ENCODE measurements at places on chromosomes 7 and 10.

GRCh38 chr10:11698691-11699549, 43.3 kb upstream of the ECHDC3 start:
- no peak for DNase-seq

DNA sequence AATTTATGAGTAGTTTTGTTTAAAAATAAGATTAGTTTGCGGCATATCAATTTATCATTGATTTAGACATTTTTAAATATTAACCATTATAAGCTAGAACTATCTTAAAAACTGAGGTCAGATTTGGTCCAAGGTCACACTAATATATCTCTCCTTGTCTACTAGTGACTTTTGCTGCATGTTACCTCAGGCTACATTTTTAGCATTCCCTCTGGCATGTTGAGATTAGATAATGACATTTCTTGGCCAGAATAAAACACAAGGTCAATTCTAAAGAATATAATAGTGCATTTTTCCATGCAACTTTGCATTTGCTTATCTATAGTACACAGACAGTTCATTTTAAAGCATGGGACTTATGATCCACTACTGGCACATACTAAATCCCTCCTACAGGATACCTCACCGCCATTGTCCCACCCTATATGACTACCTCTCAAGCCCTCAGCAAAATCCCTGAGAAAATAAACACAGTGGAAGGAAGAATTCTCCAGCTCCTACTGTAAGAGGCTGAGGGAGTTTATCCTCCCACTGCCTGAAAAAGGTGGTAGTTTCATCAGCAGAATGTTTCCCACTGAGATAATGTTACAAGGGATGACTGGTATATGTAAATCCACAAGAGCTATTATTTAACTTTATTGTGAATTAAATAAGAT, 816.4 kb downstream of the GRM8 start:
- DNase-seq = no peak

DNA sequence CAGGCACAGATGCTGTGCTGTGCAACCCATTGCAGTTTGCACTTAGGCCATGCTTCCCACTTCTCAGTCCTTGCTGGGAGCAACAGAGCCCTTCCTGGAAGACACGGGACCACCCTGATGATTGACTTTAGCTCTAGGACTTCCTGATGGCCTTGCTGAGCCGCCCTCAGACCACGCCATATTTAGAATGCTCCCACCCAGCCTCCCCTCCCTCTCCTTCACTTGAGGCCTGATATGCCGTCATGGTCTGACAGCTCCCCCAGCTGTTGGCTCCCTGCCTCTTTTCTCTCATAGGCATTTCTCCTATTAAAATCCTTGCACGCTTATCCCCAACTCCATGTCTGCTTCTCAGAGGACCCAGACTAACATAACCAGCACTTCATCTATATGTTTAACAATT, 29.4 kb upstream of the GATAD1 start:
- no peak for DNase-seq

DNA sequence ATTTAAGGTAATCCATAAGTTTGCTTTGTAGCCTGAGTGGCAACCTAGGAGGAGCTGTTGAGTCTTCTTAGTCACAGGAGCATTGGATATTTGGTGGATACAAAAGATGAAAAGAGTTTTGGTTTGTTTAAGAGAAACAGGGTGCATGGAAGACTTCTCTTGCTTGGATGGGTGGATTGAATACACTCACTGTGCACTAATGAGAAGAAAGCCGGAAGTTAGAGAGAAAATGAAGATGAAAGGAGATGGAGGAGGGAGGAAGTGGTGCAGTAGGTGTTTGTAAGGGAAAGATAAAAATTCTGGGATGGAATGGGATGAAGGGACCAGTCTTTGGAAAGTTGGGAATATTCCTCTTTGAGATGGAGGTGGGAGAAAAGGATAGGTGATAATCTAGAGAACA, 7.7 kb downstream of the MDFIC start:
- DNase-seq = no peak

DNA sequence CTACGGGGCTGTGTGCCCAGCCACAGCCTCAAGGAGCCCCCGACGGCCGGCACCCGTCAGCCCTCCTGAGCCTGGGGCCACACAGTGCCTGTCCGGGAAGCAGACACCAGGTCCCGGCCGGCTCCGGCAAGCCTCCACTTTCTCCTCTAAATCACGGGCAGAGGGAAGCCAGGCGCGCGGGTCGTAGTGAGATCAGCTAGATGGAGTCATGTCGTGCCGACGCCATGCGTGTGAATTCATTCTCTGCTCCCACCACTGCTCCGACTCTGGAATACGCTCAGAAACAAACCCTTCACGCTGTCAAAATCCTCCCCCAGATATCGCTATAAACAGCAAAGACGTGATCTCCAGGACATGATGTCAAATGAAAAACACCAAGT, 93.7 kb upstream of the DNAAF5 start:
- no peak for DNase-seq

- no peak for DNase-seq
Observed at GRCh38 chr10:17056781-17057428, 72.7 kb downstream of the CUBN start.

DNA sequence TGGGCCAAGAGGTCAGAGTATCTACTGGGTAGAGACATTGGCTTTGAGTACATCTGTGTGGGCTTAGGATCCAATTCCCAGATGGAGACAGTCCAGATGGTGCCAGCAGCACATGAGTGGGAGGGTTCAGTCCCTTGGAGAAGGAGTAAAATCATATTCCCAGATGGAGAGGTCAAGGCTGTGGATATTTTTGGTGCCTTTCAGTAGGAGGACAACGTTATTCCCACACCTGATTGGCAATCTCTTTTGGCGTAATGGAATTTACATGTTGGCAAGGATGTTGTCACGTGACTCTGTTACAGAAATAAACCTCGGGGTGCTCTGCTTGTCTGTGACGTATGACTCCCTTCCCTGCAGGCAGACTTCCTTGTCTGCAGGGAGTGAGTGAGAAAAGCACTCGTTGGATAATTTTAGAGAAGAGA, 27.6 kb downstream of the NPS start:
- DNase-seq = no peak

DNA sequence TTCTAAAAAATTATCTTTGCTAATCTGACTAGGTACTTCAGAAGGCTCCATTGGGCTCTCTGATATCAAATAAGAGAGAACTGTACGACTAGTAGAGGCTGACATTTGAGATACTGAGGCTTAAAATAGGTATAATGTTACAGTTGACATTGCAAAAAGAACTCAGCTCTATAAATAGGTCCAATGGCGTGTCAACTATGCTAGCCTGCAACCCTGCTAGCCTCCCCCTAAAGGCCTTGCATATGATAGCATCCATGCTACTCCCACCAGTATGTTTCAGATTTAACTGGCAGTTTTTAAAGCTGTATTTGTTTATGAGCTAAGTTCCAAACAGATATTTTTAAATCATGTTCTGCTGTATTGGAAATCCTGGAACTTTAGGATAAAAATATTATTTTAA, at the start of gene PPP1R3A:
PPP1R3A (minus strand) TSS at position 64 of the 400 bp plus-strand sequence; CDS start at position 51, 13 bp downstream.
- DNase-seq = no peak

DNA sequence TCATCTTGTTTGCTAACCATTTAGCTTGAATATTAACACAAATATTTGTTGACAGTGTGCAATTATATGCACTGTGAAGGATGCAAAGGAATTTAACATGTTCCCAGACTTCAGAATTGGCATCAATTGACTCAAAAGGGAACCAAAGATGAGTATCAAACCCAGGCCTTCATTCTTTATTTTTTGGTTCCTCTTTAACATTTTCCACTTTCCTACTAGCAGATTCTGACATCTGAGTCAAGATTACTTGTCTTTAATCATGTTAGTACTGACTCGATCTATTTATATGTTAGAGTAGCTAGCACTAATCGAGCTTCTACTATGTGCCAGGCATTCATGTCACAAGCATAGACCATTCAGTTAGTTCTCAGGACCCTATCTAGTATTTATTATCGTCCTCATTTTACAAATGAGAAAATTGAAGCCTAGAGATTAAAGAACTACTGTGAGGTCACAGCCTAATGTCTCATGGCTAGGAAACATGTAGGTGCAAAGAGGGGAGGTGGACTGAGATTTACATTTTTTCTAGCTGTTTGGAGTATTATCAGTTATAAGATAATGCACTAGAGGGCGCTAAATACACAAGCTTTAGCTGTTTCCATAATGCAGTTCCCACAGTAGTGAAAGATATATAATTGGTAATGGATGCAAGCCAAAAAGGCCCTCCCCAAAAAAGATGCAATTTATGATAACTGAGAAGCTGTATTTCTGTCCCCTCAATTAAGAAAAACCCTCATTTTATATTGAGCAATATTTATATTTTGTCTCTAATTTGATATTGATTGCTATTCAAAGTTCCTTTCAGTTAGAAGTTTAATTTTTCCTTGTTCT, 32.9 kb upstream of the KMT2E start:
- DNase-seq = no peak

DNA sequence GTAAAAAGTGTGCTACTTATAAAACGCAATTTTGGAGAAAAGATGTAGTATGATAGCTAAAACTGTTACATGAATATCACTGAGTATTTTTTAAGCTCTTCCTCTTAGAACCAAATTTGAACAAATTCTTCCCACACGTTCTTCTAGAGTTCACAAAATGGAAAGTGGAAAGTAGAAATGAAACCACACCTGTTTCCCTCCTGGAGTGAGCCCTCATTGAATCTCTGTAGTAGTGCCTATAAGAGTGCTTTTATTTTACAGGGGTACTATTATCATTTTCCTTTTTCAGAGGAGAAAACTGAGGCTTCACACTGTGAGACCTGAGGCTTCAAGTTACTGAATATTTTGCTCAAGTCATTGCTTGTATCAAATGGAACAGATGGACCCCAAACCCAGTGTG, 393.0 kb downstream of the NRG3 start:
- no peak for DNase-seq

DNA sequence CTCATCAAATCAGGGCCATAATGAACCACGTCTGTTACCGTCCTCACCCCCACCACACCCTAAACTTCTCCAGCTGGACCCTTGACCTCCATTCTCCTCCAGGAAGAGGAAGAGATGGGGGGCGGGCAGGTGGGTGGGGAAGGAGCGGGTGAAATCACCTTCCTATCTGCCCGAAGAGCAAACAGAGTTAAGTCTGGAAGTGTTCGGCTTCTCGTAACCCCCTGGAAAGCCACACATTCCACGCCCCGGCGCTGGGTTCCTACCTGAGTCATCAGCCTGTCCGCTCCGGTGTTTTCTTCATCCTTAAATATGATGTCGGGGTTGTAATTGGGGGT, 736 bp downstream of the SHH start:
- DNase-seq = no peak

DNA sequence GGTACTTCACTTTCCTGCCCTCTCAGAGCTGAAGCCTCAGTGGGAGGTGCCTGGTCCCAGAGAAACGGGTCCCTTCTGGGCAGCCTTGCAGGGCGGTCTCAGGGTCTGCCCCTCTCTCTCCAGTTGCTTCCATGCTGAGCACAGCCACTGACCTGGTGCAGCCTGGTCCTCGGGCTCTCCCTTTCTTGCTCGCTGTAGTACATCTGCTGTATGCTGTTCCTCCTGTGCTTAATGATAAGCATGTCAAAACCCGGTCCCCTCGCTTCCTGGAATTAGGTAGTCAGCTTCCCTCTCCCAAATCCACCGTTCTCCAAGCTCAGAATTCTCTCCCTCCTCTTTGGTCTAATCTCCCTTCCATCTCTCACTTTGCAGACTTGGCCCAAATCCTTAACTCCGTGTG, 11.0 kb upstream of the HPS1 start:
- DNase-seq = no peak

- DNase-seq = no peak
Observed at GRCh38 chr10:124318811-124319210, 99.9 kb downstream of the OAT start.

- no peak for DNase-seq
Observed at GRCh38 chr7:15798081-15798480, 111.6 kb upstream of the MEOX2 start.

- no peak for DNase-seq
Observed at GRCh38 chr10:98186681-98187080, 52.2 kb downstream of the R3HCC1L start.

- no peak for DNase-seq
Observed at GRCh38 chr7:41679566-41679965, 23.3 kb downstream of the INHBA start.

- no peak for DNase-seq
Observed at GRCh38 chr10:29403208-29403607, 114.3 kb downstream of the LYZL1 start.

DNA sequence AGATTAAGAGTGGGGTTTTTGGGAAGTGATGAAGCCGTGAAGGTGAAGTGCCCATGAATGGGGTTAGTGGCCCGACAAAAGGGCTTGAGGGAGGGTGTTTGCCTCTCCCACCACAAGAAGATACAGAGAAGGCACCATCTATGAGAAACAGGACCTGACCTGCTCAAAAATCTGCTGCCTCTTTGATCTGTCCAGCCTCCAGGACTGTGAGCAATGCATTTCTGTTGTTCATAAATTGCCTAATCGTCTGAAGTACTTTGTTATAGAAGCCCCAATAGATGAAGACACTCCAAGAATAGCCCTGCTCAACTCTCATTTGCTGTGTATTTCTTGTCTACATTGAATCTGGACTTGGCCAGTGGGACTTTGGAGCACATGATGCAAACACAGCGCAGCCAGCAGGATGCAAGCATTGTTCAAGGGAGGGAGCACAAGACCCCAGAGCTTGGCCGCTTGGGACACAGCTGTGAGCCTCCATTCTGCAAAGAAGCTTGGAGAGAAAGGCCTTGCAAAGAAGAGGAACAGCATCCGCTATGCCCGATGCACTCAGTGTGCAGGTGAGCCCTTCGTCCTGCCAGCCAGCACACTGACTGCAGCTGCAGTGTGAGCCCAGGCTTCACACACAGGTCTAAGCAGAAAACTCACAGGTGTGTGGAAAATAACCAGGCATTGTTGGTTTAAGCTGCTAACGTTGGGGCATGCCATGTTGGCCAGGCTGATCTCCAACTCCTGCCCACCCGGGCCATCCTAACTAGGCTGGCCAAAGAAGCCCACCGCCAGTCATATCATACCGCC, 73.2 kb upstream of the KLF6 start:
- DNase-seq = no peak

GRCh38 chr7:152876749-152877148, 117.2 kb downstream of the ACTR3B start:
- no peak for DNase-seq

- DNase-seq = no peak
Observed at GRCh38 chr10:75068523-75068922, 42.9 kb upstream of the SAMD8 start.

GRCh38 chr10:23408330-23408976, 30.4 kb upstream of the OTUD1 start:
- DNase-seq = no peak

DNA sequence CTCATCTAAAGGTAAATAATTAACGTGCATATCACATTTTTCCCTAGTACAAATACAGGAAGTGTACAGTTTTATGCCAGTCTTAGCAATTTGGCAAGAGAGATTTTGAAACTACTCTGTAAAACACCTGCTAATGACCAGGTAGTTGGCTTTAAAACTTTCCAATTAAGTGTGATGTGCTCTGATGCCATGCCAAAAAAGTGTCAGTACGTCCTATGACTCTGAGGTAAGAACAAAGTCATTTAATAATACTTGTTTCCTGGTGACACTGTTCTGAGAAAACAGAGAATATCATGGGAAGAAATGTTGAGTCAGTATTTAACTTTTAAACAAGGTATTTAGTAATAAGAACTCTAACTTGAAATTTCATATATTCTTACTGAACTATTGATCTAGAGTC, 9.6 kb downstream of the PDZD8 start:
- DNase-seq = no peak

- DNase-seq = no peak
Observed at GRCh38 chr10:47364366-47364765, 16.2 kb downstream of the RBP3 start.

- DNase-seq = no peak
Observed at GRCh38 chr10:78781251-78781913, 287.4 kb upstream of the ZMIZ1 start.

GRCh38 chr7:107025449-107026103, 18.9 kb upstream of the PRKAR2B start:
- no peak for DNase-seq

GRCh38 chr7:1758028-1758858, 88.2 kb downstream of the ELFN1 start:
- DNase-seq = no peak

Data from femur (tissue), 1 donor.